ENCODE measurements at places on chromosomes 2 and 18.
A peak's percentile ranks its signal among the peaks of the same experiment; 100 is the strongest.

DNA sequence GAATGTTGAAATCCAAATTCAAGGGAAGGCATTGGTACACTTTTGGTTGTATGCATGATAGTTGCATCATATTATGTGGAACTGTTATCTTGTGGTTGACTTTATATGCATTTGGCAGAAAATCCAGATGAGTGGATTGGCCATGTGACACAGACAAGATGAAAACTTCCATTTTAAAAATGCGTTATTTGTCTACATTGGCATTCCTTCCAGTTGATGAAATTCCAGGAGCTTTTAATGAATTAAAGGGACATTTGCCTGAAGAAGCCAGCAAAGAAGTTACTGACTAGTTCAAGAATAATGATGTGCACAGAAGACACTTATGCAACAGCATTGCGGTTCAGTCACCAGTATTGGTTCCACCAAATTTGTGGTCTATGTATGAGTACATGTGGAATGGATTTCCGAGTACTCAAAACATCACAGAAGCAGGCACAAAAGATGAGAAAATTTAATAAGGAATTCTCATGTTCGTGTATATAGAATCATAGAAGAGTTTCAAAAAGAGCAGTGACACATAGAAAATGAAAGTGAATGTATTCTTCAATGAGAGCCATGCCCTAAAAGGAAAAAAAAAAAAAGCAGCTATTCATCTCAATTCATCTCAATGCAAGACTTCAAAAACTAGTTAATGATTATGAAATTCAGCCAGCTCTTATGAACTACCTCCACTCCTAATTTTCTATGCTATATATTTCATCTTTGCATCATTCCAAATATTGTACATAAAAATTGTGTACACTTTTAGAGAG, 232.1 kb downstream of the RBM43 start:
- no peak for DNase-seq

GRCh38 chr18:46071653-46072375, at the start of gene PSTPIP2:
PSTPIP2 (minus strand) TSS chr18:46072260; CDS start chr18:46072188, 72 bp downstream.
- peak; percentile 75 for DNase-seq

GRCh38 chr2:68915393-68915792, 37.3 kb downstream of the GKN2 start:
- DNase-seq = no peak

DNA sequence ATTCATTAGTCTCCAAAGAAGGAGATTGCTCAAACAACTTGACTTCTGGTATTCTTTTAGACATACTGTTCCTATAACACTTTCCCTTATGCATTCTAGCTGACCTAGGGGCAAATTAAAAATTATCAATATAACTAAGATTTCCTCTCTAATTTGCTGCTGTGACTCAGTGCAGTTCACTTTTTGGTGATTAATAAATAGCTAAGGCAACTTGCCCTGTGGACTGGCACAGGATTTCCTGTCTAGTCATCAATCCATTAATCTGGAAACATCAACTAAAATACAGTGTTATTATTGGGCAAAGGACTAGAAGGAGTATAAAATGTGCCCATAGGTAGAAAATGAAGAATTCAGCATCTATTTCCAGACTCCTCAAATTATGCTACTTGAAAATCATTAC, 83.5 kb upstream of the SERPINE2 start:
- no peak for DNase-seq

DNA sequence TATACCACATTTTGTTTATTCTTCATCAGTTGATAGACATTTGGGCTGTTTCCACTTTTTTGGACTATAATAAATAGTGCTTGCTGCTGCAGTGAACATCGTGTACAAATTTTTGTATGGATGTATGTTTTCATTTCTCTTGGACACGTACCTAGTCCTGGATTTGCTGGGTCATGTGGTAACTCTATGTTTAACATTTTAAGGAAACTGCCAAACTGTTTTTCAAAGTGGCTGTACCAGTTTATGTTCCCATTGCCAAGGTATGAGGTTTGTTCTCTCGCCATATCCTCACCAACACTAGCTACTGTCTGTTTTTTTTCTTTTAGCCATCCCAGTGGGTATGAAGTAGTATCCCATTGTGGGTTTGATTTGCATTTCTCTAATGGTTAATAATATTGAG, 42.5 kb downstream of the GREB1L start:
- no peak for DNase-seq

GRCh38 chr2:8118940-8119781, 562.7 kb upstream of the ID2 start:
- DNase-seq = no peak

DNA sequence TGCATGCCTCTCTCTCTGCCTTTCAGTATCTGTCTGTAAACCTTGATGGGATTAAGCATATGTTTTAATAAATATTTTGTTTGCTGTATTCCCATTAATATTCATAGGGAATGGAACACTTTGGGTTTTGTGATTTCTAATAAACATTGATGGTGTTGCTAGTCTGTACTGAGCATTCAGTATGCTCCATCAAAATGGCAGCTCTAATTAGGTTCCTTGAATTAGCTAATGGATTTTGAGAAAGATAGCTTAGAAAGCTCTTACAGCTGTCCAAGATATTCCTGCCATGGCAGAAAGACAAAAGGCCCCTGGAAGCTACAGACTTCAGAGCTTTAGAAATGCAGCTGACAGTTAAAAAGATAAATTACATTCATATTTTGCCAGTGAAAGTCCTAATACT, 199.2 kb upstream of the NRP2 start:
- no peak for DNase-seq

DNA sequence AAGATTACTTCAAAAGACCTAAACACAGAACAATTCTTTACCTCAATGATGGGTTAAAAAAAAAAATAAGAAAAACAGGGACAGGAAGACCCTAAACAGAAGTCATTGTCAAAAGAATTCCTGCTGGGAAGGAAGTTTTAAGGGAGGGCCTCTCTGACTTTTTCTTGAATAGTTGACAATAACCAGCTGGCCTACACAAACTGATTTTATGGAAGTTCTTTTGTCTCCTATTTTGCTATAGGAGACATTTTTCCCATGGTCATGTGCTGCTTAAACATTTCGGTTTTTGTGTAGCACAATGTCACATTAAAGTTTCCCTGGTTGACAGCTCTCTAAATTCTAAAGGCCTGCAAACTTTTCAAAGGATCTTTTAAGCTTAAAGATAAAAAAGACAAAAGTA, 55.3 kb downstream of the RFTN2 start:
- DNase-seq = no peak

DNA sequence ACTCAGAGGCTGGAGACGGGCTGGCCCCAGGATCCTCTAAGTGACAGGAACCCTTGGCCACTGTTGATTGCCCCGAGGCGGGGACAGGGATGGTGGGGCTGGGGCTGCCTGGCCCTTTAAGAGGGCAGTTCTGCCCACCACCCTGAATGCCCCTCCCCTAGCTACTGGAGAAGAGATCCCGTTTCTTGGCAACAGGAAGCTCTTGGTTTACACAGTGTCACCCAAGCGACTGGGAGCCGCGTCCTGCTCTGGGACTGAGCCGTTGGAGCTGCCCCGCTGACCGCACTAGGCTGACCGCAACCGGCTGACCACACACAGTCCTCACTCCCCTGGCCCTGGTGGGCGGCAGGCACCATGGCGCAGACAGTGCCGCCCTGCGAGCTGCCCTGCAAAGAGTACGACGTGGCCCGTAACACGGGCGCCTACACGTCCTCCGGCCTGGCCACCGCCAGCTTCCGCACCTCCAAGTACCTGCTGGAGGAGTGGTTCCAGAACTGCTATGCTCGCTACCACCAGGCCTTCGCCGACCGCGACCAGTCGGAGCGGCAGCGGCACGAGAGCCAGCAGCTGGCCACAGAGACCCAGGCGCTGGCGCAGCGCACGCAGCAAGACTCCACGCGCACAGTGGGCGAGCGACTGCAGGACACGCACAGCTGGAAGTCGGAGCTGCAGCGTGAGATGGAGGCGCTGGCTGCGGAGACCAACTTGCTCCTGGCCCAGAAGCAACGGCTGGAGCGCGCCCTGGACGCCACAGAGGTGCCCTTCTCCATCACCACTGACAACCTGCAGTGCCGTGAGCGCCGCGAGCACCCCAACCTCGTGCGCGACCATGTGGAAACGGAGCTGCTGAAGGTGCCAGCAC, at the start of gene TEKT4:
Gene TEKT4, plus strand, starts transcription at position 205 of the 862 bp plus-strand sequence. Its CDS starts 150 bp downstream, at position 355.
- no peak for DNase-seq

- no peak for DNase-seq
These were observed 401.9 kb downstream of the NBAS start for GRCh38 chr2:15159206-15159605.

DNA sequence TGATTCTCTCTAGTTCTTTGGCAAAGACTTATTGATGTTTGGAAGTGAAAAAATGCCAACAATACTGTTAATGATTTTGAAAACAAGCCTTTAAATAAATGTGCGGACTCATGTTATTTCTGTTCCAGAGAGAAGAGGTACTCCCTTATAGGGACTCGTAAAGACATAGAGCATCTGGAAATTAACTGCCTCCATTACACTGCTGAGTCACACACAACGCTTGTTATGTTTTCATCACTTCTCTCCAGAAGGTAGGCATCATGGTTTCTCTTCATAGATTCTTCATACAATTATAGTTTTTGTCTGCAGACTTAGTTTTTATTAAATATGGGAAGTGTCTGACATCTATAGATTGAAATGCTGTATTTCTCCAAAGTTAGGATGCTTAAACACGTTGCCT, 302.5 kb upstream of the EPC2 start:
- no peak for DNase-seq

- no peak for DNase-seq
These were observed 115.5 kb upstream of the GLI2 start for GRCh38 chr2:120620025-120620793.

DNA sequence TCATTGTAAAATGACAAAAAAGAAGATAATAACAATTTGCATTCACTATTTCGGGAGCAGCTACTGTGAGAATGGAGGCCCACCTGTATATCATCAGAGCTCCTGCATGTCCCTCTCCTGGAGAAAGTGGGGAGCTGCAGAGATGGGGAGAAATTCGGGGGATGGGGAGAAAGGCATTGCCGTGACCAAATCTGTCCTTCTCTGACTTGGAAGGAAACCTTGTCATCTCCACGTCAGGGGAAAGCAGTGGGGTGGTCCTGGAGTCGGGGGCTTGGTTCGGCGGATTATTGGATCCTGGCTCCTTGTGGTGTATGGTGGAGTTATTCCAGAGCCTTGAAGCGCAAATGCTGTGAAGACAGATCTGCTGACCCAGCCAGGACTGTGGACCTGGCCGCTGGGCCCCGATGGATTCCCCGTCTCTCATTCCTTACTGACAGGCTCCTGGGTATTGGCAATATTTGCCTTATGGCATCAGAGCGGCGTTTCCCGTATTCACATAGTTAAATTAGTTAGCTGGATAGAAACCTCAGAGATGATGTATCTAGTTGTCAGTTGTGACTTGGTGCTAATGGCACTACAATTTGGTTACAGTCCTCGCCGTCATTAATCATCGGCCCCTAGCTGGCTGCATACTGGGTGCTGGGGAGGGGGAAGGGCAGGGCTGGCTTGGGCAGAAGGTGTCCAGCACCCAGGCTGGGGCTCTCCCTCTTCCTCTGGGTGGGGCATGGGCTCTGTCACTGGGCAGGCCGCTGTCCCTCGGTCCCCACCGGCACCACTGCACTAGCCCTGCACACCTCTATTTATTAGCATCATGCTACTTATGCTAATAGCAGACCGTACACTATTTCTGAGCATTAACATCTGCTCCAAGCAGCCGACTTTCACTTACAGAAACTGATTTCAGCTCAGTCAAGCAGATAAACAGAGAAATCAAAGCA, 31.7 kb downstream of the CELF4 start:
- no peak for DNase-seq

DNA sequence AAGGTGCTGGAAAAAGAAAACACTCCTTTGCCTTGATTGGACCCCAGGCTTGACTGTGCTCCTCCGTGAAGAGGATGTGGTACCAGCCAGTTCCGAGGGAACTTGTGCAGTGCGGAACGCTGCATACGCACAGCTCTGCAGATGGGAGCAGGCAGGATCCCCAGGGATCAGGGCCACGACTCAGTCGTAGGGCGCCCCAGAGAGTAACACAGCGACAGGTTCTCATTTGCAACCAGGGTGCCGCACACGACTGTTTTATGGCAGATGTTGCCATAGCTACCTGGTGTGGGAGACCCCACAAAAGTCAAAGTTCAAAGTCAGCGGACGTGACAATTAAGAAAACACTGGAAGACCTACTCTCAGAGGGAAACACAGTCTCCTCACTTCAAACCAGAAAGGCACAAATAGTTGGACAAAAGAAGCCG, 779 bp downstream of the MALL start:
- DNase-seq = no peak

DNA sequence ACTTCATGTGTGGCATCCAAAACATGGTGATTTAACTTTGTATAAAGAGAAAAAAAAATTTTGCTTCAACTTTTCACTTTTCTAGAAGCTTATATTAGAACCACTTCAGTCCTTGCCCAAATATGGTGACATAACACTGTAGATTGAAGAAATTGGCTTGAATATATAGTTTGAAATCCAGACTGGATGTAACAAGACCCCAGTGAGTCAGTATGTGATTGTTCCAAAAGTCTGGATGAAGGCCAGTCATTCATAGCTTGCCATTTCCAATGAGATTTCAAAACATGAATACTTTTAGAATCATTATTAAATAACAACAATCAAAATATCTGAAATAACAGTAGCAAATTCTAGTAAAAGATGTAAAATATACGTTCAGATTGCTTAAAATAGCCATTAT, 104.8 kb upstream of the FN1 start:
- no peak for DNase-seq

DNA sequence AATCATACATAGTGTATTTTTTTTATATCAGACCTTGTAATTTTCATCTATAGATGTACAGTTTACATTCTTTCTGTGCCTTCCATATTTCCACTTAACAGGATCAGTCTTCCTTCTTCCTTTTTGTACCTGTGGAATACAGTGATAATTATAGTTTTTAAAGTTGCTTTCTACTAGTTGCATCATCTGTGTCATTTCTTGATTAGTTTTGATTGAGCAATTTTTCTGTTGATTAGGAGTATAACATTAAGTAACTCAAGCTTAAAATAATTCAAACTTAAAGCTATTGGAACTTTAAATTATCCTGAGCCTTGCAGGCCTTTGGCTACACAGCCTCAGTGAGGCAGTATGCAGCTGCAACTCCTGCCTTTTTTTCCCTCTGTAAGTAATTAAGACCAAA, 57.4 kb downstream of the NEURL3 start:
- DNase-seq = no peak

DNA sequence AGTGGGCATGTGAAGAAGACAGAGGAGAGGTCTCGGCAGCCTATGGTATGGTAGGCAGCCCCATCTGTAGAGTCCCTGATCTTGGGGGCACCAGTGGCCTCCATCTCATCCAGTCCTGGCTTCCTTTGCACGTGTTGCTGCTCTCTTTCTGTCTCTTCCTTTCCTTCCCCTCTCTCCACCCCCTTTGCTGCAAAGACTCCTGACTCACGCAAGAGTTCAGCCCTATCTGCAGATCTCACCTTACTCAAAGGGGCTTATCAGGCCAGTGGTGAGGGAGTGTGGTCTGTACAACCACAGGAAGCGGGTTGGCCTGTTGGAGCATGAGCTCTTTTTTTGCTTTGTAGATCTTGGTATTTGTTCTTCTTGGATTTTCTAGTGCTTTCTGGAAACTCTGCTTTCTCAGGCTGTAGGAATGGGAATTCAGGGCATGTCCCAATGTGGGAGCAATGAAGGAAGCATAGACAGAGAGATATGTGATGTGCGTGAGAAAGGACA, 14.6 kb upstream of the NT5DC4 start:
- DNase-seq = peak; percentile 77

Measured in activated naive CD4-positive, alpha-beta T cell treated with anti-CD3 and anti-CD28 coated beads for 36 hours (primary cell).